ENCODE measurements at places on chromosomes 12 and 14.

- no peak for DNase-seq
Measured at GRCh38 chr12:121803861-121804416, at the start of gene SETD1B. Gene SETD1B, plus strand, starts transcription at chr12:121804009. Its CDS starts 729 bp downstream, at chr12:121804738.

- DNase-seq: no peak
Measured at GRCh38 chr12:69885658-69886057, 60.6 kb downstream of the MYRFL start.

DNA sequence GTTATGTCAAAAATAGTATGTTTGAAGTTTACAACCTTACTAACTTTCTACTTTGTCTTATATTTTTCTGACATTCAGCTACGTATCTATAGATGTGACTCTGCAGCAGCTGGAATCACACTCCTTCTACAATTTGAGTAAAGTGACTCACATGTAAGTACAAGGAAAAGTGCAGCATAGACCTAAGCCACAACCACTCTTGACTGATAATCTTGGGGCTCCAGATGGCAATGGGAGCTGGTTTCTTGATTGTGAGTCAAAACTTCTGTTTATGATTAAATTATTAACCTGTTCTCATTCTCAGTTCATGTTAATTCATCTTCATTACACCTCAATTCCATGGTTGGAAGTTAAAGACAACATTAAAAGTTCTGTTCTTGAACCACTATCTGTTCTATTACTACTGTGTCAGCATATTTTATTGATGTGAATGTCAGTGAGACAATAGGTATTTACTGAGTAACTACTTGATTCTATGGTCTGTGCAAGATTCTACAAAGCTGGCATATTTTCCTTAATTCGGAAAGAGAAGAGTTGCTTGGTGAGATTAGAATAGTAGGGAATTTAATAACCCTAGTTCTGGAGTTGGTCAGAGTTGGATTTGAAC, 112.9 kb downstream of the TSHR start:
- DNase-seq: no peak

- DNase-seq: no peak
Measured at GRCh38 chr12:96365604-96366380, 34.4 kb downstream of the CDK17 start.

GRCh38 chr14:104746934-104747481, 5.9 kb upstream of the SIVA1 start:
- DNase-seq: no peak

GRCh38 chr12:55738123-55739024, 4.5 kb upstream of the GDF11 start:
- DNase-seq: no peak

GRCh38 chr12:52226446-52226845, 6.6 kb upstream of the KRT7 start:
- DNase-seq: no peak

DNA sequence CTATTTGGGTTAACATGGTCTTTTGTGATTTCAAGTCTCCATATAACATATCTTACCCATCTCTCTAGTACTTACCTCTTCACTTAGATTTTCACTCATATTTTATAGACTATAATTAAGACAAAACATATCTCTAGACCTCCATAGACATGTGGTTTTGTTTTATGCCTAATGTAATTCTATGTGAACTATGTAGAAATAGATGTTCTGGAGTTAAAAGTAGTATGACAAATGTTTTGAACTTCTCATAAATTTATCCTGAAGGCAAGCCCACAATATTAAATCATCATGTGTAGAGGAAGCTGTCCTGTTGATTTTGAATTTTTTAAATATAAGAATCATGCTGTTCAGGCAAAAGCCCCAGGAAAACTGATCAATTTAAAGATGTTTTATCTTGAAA, 169.2 kb downstream of the SYT1 start:
- no peak for DNase-seq

- no peak for DNase-seq
Measured at GRCh38 chr12:5022025-5022424, 21.7 kb upstream of the KCNA5 start.

GRCh38 chr14:86955771-86956354, 1037.1 kb downstream of the GALC start:
- DNase-seq: no peak

- DNase-seq: no peak
Measured at GRCh38 chr12:53572134-53572758, 53.9 kb downstream of the ATF7 start.

DNA sequence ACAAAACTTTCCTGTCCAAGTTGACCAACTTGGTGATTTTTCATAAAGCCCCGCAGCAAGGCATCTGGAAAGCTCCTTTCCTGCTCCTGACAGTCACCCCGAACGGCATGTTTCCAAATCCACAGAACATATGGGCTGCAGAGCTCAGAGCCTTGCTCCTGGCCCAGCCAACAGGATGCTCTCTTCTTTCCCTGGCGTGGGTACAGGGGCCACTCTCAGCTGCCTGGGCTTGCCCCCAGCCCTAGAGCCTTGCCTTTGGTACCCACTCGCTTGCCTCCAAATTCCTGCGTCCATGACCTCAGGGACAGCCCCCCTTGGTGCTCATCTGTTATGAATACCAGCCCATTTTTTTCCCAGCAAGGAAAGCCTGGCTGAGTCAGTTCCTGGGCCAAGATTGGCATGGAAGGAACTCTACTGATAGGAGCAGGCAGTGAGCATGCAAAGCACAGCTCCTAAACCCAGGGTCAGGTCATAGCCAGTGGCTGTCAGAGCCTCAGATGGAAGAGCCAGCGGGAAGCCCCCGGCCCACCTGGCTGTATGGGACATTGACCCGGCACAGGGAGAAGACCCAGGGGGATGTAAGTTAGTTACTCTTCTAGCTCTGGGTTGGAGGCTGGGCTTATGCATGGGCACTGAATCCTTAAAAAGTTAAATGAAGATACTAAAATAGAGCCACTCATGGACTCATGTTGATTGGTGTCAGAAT, 105.3 kb upstream of the RTL1 start:
- DNase-seq: no peak

DNA sequence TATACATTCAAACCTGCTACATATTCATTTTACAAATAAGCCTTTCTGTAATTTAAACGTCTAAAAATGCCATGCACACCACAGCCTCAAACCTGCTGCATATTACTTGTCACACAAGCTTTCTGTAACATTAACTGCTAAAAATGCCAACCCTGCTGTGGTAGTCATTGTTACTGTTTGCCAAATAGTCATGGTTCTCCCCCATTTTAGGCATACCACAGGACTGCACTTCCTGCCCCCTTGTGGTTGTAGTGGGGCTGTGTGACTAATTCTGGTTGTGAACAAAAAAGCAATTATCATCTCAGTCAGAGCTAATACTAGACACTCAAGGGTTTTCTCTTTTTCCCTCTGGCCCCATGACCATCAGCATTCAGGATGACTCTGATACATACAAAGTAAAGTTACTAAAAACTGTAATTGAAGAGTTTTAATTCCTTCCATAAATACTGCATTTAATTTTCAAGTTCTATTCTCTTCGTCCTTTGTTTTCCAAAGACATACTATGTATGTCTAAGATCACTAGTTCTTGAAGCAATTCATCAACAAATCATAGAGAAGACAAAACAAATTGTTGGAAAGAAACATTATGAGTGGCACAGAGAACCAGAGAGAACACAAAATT, 5.7 kb upstream of the SLC35F4 start:
- DNase-seq: no peak

- peak; percentile 38 for DNase-seq
Measured at GRCh38 chr12:51980051-51980808, 26.5 kb upstream of the TAMALIN start.

- no peak for DNase-seq
Measured at GRCh38 chr12:58321414-58321813, 380.0 kb downstream of the ATP23 start.

GRCh38 chr14:69288956-69289705, 29.2 kb downstream of the GALNT16 start:
- DNase-seq: no peak

DNA sequence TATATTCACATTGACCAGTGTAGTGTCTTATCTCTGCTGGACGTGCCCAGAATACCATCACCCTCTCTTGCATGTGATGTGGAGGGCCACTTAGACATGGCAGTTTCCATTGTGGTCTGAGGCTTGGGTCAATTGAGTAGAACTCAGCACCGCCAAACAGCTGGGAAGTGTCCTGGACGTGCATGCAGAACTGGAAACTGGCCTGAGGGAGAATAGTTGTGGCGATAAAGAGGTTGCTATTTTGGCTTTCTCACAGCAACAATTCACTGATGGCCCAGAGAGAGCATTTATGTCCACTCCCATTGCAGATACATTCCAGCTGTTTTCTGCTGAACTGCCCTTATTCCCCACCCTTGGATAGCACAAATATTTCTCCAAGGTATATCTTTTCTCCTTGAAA, 210.1 kb upstream of the DAAM1 start:
- DNase-seq: no peak

- DNase-seq: no peak
Measured at GRCh38 chr14:68239988-68240771, 420.6 kb downstream of the RAD51B start.

DNA sequence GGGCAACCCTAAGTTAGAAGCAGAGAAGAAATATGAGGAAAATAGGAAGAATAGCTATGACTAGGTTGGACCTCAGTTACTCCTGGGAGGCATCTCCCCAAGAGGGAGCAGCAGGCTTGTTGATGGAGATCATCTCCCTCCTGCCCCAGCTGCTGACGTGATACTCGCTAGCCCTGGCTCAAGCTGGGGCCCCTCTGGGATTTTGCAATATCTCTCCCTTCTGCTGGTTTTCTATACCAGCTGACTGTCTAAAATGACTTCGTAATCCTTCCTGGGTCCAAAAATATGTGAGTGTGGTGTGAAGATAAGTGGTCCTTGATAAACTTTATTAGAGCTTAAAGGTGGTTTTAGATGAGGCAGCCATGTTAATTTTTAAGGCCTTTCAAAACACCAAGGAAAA, 4.5 kb upstream of the HECTD4 start:
- DNase-seq: no peak

DNA sequence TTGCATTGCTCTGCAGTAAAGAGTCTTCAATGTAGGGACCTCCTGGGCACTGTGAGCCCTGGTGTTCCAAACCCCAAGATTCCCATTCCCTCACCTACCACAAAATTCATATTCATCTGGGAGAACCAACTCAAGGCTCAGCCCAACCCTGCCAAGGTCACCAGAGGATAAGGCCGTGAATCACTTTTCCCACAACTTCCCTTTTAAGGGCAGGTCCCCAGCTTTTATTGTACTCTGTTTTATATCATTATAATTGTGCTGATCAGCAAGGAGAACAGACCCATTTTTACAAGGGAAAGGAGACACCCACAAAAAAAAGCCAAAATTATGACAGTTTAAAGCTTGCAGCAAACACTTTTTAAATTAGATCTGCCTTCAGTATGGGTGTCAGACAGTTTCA, 363.0 kb upstream of the FKBP4 start:
- no peak for DNase-seq

GRCh38 chr14:31828946-31829868, 247.9 kb upstream of the ARHGAP5 start:
- no peak for DNase-seq

GRCh38 chr12:57865084-57865751, 18.7 kb upstream of the CTDSP2 start:
- peak; percentile 38 for DNase-seq

DNA sequence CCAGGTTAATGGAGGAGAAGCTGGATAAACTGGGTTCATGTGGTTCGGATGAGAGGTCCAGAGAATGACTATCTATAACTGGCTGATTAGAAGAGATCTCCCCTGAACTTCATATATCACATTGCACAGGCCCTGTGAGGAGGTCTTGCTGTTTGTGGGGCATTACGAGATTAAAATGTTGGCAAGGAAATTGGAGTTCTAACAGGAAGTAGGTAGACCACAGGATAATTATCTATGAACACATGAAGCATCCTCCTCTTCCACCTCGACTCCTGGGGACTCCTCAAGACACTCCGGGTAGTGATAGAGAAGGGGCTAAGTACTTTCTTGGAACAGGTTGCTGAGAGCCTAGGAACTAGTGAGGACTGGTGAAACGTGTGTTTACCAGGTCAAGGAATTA, 418.8 kb downstream of the KCNH5 start:
- no peak for DNase-seq

GRCh38 chr14:96783043-96783914, 13.9 kb upstream of the VRK1 start:
- DNase-seq: no peak

GRCh38 chr12:47818467-47819137, 1.1 kb downstream of the HDAC7 start:
- no peak for DNase-seq

DNA sequence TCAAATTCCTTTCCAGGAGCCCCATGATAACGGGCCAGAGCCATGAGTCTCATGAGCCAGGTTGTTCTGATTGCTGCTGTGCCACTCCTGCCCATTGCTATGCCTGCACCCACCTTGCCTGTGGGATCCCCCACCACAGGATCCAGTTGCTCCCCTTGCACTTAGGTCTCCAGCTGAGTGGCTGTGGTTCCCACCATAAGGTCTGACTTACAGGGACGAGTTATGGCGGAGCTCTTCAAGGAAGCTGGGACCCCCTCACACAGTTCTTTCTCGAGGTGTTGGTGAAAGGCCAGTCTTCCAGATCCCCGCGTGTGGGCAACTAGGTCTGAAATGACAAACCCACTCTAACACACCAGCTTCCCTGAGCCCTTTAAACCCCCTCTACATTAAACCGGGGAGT, 111.9 kb upstream of the C14orf180 start:
- DNase-seq: no peak

- no peak for DNase-seq
Measured at GRCh38 chr12:20593611-20594010, 101.5 kb upstream of the SLCO1C1 start.

DNA sequence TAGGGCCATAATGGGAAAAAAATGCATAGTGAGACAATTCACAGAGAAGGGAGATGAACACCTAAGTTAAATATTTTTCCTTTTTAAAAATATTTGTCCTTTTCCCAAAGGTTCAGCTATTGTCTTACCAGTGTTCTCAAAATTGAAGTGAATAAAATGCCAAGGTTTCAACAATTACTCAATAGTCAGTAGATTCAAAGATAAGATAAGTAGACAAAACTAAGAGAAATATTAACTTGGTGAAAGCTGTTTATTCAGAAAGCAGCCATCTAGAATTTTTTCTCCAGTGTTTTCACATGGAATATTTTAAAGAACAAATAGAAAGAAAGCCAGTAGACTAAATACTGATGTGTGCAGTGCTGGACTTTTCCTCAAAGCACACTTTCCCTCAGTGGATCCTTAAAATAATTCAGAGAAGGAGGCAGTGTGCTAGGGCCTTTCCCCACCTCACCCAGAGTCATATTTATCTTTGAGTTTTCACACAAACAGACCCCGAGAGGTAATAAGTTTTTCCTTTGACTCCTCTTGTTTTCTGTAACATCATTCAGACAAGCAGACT, 144.5 kb upstream of the PLEKHG7 start:
- no peak for DNase-seq

DNA sequence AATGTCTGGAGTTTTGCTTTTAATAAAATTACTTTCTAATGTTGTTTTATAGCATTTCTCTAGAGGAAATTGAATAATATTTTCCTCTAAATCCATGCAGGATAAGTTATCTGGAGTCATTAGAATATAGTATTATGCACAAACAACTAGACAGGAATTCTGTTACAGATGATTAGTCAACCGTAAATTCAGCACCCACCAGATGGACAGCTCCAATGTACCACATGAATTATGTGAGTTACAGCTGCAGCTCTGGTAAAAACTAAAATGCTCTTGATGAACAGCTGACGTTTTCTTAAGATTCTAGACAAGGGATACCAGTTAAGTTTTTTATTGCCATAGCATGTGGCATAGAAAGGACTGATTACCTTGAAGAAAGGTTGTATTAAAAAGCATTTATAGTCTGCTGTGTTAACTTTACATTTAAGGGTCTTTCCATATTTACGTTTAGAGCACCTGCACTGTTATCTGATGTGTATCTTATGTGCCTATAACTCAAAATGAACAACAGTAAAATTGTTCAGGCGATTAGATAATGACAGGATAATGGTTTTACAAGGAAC, 321.4 kb upstream of the LRFN5 start:
- no peak for DNase-seq

GRCh38 chr12:118334939-118335567, 37.7 kb downstream of the TAOK3 start:
- no peak for DNase-seq
